ENCODE measurements at places on chromosomes 3 and 15.

- no peak for DNase-seq
Observed at GRCh38 chr15:63212050-63213004, 22.9 kb downstream of the RAB8B start.

GRCh38 chr3:63968612-63969350, 54.5 kb downstream of the PSMD6 start:
- no peak for DNase-seq

DNA sequence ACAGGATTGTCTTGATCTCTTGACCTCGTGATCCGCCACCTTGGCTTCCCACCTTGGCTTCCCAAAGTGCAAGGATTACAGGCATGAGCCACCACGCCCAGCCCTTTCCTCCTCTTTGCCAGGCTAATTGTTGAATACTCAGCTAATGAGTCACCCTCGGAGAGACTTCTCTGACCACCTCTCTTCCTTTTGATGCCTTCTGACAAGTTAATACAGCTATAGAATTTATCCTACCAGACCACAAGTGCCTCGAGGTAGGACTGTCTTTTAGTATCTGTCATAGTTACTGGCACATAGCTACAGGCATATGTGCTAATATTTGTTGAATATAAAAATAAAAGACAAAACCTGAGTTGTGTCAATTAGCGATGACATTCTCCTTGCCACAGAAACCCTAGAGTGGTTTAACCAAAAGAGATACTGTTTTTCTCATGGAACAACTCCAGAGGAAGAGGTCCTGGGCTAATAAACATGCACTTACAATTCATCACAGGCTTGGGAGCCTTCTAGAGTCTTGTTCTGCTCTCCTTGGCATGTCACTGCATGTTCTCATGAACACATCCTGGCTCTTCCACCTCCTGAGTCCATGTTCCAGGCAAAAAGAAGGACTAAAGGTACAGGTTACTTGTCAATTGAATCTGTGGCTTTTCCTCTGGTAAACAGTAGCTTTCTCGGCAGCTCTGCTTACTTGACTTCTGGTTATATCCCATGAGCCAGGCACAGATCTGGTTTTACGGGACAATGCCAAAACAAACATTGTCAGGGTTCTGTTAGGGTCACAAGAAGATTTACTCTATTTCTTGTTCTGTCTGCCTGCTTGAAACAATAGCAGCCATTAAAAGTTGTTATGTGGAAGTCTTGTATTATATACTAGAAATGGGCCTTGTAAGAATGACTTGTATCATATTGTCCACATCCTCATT, 332.3 kb downstream of the THSD4 start:
- DNase-seq = no peak

- DNase-seq = no peak
Observed at GRCh38 chr15:56891852-56892440, 26.5 kb upstream of the TCF12 start.

- DNase-seq = no peak
Observed at GRCh38 chr15:70447521-70447920, 315.8 kb downstream of the UACA start.

GRCh38 chr15:54502416-54503075, 524.3 kb downstream of the UNC13C start:
- DNase-seq = no peak

DNA sequence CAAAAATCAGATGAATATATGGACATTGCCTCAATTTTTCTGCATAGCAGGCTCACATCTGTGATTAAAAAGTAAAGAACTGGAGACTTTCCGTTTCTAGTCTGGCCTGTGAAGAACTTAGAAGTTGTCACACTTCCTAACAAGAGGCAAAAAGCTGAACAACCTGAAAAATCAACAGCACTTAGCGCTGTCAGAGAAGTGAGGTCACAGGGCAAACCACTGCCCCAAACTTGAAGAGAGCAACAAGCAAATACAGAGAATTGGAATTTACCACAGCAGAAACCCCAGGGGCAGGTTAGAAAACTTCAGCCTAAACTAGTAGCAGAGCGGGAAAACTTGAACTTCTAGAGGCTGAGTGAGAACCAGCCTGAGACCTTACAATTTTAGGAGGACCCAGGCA, 38.9 kb downstream of the CCDC54 start:
- no peak for DNase-seq

DNA sequence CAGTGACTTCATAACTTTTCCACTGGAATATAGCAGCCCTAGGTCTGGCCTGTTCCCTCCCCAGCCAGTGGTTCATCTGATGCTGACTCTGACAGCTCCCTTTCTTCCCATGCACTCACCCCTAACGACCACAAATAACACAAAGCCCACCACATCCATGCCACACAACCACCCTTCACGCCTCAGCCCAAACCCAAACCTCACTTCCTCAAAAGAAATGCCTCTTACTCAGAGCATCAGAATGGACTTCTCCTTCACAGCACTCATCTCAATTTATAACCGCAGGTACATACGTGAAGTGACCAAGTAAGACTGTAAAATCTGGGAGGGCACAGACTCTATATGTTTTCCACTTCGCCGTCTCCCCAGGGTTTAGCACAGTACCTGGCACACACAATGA, 1.1 kb downstream of the RBSN start:
- no peak for DNase-seq

DNA sequence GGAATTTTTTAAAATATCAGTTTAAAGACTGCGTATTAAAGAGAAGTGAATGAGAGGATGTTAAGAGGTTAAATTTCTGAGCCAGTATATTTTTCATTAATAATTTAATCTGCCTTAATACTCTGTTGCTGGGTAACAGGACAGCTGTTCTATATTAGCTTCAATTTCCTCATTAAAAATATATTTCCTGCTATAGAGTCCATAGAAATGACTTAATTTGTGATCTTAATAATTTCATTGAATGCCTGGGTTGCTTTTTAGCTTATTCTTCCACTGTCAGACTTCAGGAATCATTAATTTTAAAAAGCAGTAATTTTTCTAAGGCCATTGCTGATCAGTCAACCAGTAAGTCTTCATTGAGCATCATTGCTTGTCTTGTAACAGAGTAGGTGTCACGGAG, 129.0 kb downstream of the THSD4 start:
- DNase-seq = no peak

DNA sequence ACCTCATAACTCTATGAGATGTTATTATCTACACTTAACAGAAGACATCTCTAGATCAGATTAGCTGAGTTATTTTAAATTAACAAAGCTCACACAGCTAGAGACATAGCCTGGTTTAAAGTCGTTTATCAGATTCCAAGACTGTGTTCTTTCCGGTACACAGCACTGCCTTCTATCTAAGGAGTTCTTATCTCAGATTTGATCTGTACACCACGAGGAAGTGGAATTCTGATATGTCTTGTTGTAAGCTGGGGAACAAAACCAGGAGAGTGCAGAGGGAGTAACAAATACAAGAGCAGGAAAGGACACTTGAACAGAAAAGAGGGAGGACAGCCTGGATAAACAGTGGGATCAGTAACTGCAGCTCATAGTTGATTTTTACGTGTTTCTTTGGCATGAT, 61.7 kb upstream of the KCNMB2 start:
- DNase-seq = no peak
